ENCODE measurements at places on chromosomes 2 and 18.

DNA sequence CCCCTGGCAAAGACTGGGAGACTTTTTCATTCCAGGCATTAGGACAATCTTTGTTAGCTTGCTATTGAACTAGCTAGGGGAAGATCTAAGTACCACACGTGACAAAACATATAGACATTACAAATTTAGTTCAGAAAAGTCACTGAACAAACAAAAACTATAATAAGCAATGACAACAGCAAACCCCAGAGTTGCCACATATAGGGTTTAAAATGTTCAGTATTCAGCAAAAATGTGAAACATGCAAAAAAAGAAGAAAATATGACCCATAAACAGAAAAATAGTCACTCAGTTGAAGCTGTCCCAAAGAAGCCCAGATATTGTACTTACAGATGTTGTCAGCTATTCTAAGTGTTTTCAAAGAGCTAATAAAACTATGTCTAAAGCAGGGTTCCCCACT, 431.1 kb upstream of the CDH2 start:
- no peak for DNase-seq

GRCh38 chr2:136497709-136498108, 267.6 kb upstream of the THSD7B start:
- DNase-seq: no peak

GRCh38 chr2:234243871-234244565, 193.5 kb downstream of the SPP2 start:
- no peak for DNase-seq

- DNase-seq: no peak
Measured at GRCh38 chr18:21997207-21998143, 171.9 kb upstream of the GATA6 start.

GRCh38 chr2:97766567-97766966, 53.2 kb downstream of the ZAP70 start:
- DNase-seq: no peak

GRCh38 chr2:110768591-110768990, 36.2 kb downstream of the ACOXL start:
- no peak for DNase-seq

All from lower lobe of right lung (tissue), 2 donors.